ENCODE measurements at places on chromosomes 12 and 14.
A peak's percentile ranks its signal among the peaks of the same experiment; 100 is the strongest.

- no peak for DNase-seq
These were observed 46.0 kb upstream of the HIF1A start for GRCh38 chr14:61649283-61649682.

DNA sequence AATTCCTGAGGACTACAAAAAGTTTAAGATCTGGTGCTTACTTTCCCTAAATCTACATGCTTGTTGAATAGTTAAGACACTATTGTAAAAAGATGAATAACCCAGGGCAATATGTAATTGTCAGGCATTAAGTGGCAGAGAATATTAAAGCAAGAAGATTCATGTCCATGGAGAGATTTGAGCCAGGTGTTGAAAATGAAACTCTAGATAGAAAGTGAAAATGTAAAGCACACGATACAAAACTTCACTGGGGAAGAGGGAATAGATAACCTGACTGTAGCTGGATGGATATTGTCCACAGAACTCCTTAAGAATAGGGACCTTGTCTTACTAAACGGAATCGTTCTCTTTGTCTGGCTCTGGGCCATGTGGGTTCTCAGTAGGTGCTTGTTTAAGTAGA, 5.0 kb downstream of the CAND1 start:
- DNase-seq: no peak

GRCh38 chr12:91356405-91356804, 173.8 kb upstream of the DCN start:
- no peak for DNase-seq

- DNase-seq: no peak
These were observed 277.9 kb downstream of the CCER1 start for GRCh38 chr12:90677055-90677454.

DNA sequence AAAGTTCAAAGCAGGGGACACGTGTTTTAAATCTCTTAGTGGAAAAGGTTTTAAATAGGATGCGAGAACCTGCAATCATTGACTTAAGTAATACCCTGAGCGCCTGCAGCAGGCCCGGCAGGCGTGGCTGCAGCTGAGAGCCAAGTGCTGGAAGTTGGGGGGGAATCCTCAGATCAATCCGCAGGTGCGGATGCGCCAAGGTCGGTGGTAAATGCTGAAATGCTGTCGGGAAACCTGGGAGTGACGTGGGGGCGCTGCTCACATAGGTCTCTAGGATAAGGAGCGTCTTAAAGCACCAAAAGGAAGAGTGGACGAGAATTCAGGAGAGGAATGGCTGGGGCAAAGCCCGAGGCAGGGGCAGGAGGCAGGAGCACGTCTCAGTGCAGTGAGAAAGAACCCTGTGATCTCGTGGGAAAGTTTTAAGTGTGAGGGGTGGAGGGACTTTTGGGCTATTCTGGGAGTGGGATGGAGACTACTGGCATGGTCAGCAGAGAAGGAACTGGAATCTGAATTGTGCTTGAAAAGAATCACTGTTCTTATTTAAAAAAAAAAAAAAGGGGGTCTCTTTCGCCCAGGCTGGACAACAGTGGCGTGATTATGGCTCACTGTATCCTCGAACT, 883 bp upstream of the CDCA4 start:
- peak; percentile 63 for DNase-seq

- no peak for DNase-seq
These were observed 419.7 kb downstream of the ATP23 start for GRCh38 chr12:58361056-58361455.

- DNase-seq: no peak
These were observed 137.0 kb downstream of the PIWIL1 start for GRCh38 chr12:130474599-130475269.

- DNase-seq: no peak
These were observed 12.3 kb upstream of the TMED10 start for GRCh38 chr14:75188520-75189268.

- no peak for DNase-seq
These were observed 8.6 kb upstream of the USP15 start for GRCh38 chr12:62251609-62251958.

DNA sequence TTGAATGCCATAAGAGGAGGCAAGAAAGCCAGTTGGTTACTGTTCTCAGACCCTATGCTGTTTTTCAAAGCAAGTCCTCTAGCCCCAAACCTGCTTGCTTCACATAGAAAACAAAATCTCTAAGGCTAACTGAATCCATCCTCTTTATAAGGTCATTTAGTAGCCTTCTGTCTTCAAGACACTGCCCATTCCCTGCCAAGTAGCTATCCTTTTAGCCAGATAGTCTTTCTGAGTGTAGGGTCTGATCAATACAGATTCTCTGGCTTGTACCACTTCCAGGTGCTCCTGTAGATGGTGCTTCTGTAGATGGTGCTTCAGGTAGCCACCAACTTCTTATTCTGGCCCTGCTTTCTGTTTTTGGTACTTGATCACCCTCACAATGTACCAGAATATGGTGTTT, 15.9 kb upstream of the CCER1 start:
- DNase-seq: no peak

DNA sequence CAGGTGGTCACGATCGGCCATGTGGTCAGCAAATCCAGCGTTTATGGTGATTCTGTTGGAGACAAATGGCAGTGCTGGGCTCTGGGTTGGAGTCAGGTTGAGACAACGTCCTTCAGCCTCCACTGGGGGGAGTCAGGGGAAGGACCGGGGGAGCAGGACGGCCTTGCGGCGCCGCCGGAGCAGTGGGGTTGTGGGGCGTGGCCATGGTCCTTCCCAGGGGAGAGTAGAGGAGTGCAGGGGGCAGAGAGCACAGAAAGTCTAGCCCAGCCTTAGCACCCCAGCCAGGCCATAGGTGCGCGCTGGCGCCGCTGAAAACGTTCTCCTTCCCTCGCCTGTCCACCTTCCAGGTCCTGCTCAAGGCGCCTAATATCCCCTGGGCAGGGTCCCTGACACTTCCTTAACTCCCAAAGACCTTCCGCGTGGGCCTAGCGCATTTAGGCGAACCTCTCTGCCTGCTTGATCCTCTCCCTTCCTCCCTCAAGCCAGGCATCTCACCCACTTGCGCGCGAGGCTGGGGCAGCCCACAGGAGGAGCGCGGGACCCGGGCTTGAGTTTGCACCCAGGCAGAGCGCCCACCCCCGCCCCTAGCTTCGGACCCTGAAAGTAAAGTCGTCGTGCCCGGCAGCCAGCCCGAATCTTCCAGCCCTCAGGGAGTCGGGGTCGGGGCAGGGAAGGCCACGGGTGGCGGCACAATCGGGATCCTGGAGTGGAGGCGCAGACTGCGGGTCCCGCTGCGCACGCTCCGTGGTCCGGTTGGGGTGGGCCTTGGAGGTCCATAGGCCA, 3.1 kb upstream of the KIF26A start:
- DNase-seq: peak; percentile 58

DNA sequence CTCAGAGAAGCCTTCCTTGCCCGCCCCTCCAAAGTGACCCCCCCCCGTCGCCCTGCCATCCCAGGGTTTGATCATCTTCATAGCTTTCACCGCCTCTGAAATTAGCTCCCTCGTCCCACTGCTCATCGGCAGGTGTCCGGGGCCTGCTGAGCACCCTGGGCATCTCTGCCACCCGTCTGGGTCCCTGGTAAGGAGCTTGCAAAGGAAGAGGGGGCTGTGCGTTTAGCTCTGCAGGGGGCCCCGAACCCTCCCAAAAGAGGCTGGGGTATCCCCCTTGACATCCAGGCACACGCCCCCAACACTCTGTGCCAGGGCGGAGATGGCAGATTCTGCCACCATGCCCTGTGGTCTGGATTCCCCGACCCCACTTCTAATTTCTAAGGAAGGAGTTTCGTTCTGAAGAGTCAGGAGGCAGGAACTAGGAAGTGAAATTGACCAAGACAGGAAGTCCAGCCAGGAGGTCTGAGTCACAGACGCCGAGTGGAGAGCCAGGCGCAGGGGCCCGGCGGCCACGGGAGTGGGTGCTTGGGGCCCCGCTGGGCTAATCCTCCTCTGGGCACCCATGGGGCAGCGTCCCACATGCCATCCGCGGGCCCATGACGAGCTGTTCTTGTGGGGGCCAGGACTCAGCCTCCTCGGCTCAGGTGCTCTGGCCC, 95.7 kb downstream of the RFLNA start:
- DNase-seq: no peak

GRCh38 chr14:29749327-29749726, 178.3 kb downstream of the PRKD1 start:
- DNase-seq: no peak

DNA sequence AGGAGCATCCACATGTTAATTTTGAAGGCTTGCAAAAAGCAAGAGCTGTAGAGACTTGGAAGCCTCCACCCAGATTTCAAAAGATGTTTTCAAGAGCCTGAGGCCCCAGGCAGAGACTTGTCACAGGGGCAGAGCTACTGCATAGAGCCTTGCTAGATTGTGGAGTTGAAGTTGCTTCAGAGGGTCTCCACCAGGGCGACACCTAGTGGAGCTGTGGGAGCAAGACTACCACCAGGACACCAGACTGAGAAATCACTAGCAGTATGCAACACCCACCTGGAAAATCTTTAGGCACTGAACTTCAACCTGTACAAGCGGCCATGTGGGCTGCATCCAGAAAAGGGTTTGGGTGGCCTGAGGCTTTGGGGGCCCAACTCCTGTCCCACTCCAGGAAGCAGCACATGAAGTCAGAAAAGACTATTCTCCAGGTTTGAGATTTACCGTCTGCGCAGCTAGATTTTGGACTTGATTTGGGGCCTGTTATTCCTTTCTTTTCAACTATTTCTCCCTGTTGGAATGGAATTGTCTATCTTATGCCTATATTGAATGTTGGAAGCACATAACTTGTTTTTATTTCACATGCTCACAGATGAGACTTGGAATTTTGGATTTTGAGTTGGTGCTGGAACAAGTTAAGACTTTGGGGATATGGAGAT, 508.6 kb downstream of the FLRT2 start:
- no peak for DNase-seq

- DNase-seq: no peak
These were observed 769 bp upstream of the ZNF740 start for GRCh38 chr12:53179687-53180219.

DNA sequence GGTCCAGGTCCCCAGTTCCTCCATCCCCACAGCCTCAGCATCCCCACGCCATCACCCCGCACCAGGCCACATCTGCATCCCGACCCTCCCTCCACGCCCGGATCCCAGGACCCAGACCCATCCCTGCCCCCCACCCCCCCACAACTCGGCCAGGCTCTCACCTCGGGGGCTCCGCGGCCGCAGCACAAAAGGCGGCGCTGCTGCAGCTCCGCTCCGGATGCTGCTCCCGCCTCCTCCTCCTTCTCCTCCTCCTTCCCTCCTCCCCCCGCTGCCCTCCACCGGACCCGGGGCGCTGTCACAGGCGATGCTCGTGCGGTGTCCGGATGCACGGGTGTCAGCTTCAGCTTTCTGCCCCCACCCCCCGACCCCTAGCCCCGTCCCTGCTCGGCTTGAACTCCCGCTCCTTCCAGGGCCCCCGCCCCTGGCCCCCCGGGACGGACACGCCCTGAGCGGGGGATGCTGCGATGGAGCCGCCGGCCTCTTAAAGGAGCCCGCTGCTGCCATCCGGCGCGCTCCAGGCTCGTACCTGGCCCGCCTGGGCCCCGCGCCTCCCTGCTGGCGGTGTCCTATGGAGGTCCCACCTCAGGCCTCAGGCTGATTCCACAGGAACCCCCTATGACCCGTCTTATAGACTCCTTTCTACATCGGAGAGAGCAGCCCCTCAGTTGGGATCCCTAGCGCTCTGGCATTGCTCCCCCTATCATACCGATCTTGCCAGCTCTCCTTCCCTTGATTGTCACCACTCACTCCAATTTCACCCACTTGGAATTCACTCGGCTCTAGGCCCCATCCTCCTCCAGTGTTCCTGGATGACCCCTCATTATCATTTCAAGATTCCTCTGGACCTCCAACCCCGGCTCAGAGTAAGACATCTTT, at the start of gene MAP3K12:
Gene MAP3K12 (minus strand): TSS at position 193 of the 876 bp plus-strand sequence. CDS start 12,067 bp downstream, outside the sequence.
- peak; percentile 75 for DNase-seq

DNA sequence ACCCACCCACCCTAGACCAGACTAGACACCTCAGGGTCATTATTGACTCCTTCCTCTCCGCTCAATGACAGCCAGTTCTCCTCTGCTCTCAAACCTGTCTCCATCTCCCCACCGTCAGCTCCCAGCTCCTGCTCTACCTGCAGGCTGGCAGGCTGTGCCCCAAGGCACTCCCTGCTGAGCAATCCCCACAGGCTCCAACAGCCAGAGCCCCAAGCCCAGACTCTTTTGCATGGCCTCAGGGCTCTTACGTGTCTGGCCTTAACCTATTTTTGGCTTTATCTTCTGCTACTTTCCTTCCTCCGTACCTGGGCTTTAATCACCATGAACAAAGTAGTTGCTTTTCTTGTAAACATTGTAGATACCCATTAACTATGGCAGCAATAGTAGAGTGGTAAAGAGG, 162.9 kb upstream of the PRMT8 start:
- no peak for DNase-seq

DNA sequence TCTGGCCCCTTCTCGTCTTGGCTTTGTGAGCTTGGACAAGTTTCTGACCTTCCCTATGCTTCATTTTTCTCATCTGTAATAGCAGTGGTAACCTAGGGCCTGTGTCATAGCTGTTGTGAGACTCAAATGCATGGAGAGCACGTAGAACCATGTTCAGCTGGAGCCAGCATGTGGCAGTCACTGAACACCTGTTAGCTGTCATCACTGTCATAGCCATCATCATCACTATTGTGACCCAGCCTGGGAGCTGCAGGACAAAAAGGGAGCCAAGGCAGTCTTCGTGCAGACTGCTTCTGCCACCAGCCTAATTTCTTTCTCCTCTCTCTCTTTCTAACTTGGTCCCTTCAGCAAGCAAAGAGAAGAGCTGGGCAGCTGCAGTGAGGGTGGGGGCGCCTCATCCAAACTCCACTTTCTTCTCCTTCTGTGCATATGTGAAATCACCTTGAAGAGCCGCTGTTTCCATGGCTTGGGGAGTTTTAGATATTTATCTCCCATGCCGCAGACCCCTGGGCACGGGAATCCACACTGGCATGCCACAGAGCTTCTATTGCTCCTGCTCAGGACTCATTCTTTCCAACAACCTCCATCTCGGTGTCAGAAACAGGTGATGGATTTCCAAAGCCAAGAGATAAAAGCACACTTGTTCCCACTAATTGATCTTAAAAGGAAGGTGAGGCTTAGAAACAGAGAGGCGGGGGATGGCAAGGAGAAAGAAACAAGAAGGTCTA, 87.0 kb downstream of the SRRM4 start:
- no peak for DNase-seq

- no peak for DNase-seq
These were observed 40.6 kb downstream of the C12orf42 start for GRCh38 chr12:103455020-103455763.
